ENCODE measurements at places on chromosomes 1 and 21.

GRCh38 chr1:147214325-147214724 lies 10.8 kb downstream of the FMO5 start:
- no peak for DNase-seq

- no peak for DNase-seq
These were observed 34.9 kb upstream of the RUNX3 start for GRCh38 chr1:24964811-24965570.

DNA sequence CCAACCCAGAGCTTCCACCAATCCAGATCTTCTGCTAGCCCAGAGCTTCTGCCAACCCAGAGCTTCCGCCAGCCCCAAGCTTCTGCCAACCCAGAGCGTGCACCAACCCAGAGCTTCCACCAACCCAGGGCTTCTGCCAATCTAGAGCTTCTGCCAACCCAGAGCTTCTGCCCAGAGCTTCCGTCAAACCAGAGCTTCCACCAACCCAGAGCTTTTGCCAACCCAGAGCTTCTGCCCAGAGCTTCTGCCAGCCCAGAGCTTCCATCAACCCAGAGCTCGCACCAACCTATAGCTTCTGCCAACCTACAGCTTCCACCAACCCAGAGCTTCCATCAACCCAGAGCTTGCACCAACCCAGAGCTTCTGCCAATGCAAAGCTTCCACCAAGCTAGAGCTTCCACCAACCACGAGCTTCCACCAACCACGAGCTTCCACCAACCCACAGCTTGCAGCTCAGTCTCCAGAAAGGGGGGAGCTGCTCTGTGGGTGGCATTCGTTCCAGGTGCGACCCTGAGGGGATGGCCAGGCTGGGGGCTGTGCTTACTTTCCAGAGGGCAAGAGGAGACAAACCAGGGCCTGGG lies 23.8 kb downstream of the CRYAA start:
- DNase-seq = no peak

- no peak for DNase-seq
These were observed 174.7 kb downstream of the LBR start for GRCh38 chr1:225253173-225253572.

DNA sequence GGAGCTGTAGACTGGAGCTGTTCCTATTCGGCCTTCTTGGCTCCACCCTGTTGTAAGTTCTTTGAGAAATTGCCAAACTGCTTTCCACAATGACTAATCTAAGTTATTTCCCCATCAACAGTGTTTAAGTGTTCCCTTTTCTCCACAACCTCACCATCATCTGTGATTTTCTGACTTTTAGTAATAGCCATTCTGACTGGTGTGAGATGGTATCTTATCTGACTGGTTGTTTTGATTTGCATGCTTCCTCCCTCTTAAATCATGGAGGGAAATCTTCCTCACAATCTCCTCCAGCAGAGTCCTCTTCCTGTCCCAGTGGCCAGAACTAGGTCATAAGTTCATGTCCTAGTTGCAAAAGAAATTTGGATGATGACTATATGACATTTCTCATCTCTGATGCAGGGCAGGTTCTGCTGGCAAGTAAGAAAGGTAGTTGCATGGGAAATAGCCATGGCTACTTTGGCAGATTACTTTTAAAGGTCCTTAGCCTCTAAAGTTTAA lies 294.0 kb downstream of the LRRC40 start:
- peak; percentile 5 for DNase-seq

DNA sequence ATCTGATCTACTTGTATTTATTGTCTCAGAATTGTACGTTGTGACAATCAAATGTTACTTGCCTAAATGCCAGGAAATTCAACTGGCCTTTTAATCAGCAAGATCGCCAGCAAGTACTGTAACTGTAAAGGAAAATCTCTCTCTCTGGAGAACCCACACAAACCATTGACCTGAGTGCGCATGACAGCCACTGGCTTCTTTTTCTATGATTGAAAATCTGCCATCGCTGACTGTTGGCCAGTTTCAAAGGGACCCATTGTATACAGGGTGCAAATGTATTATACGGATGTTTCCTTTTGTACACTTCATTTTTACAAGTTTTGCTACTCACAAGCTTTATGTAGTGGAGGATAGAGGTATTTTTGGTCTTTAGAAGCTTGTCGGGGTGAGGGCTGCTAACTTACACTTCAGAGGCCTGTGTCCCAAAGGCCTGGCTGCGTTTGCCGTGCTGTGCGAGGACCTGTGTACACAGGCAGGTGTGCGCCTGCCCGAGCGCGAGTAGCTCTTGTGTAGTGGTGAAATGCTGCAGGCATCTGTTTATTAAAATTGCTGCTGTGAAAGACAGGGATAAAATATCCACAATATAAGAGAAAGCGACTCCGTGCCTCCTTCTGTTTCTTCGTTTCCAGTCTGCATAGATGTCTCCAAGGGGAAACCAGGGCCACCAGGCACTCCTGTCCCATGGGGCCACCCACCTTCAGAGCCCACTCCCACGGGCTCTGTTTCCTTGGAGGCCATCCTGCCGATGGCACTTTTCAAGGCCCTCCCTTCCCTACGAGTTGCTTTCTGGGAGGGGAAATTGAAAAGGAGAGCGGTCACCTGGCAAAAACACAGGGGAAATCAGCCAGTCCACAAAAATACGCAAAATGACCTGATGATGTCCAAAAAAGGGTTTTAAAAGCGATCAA lies 25.3 kb upstream of the TRAPPC10 start:
- no peak for DNase-seq

DNA sequence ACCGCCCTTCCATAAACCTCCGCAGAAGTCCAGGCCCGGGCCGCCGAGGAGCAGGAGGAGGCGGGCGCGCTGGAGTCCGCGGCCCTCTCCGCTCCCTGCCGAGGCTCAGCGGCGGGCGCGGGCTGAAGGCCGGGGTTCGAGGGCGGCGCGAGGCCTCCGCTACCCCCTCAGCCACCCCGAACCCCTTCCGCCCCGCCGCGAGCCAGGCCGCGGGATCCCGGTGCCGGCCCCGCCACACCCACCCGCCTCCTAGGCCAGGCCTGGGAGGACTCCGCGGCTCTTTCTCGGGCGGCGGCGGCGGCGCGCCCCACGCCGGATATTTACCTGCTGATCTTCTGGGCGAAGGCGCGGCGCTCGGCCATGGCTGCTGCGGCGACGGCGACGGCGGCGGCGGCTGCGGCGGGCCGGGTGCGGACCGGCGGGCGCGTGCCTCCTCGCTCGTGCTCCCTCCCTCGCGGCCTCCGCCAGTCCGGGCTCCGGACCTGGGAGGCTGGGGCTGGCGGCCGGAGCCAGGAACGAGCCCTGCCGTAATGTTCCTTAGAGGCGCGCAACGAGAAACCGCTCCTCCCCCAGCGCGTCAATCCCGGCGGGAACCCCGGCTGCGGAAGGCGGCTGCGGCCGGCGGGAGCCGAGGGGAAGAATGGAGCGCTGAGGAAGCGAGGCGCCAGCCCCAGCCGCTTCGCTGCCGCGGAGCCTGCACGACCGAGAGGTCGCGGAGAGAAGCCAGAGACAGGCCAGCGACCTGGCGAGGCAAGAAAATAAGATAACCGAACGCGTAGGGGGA lies at the start of gene DOCK7:
DOCK7 (minus strand) TSS at position 484 of the 784 bp plus-strand sequence; CDS start at position 362, 122 bp downstream.
- DNase-seq = peak; percentile 52

DNA sequence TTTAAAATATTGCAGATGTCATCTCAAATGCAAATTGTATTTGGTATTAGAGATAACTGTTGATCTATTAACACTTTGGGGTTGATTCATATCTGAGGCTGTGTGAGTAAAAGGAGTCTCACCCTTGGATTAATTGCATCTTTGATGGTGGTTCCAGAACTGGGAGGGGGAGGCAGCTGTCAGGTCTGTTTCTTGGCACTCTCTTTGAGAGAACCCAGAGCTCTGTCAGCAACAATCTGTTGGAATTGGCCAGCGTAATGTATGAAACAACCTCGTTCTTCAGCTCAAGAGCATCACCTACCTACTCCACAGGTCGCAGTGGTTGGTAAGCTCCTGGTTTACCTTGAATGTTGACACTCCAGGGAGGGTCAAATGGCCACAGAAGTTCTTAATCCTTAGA lies 424.1 kb downstream of the CAMTA1 start:
- DNase-seq = no peak

DNA sequence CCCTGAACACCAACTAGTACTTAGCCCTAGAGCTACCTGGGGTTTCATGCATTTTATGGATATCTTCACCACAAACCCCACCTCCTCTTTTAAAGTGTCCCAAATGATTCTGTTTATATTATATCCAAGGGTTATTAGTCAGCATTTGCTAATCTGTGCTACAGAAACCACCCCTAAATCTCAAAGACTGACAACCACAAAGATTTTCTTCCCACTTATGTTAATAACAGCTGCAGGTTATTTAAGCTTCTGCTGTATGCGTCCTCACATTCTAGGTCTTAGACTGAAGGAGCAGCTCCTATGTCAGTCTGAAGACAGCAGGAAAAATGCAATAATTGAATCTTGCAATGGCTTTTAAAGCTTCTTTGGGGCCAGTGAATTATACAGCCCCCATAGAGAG lies 11.2 kb upstream of the PHC2 start:
- no peak for DNase-seq

GRCh38 chr1:54813485-54814125 lies 12.5 kb upstream of the TTC22 start:
- no peak for DNase-seq

GRCh38 chr1:171901245-171901644 lies 59.9 kb downstream of the DNM3 start:
- DNase-seq = no peak

DNA sequence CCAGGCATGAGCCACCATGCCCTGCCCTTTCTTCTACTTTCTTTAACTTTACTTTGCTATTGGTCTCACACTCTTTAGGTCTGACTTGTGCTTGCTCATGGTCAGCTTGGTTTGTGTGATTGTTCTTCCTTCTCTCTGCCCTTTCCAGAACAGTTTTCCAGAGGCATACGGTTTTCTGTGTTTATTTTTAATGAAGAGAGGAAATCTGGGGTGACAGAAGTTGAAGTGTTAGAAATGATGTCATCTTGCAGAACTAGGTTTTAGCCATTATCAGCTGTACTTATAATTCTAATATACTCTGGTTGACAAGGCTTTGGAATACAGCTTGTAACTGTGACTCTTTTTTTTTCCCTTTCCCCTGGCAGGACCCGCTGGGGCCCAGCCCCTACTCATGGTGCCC lies 14.4 kb downstream of the AGO3 start:
- DNase-seq = no peak

GRCh38 chr1:12142141-12142823 lies 24.5 kb upstream of the TNFRSF1B start:
- DNase-seq = no peak

DNA sequence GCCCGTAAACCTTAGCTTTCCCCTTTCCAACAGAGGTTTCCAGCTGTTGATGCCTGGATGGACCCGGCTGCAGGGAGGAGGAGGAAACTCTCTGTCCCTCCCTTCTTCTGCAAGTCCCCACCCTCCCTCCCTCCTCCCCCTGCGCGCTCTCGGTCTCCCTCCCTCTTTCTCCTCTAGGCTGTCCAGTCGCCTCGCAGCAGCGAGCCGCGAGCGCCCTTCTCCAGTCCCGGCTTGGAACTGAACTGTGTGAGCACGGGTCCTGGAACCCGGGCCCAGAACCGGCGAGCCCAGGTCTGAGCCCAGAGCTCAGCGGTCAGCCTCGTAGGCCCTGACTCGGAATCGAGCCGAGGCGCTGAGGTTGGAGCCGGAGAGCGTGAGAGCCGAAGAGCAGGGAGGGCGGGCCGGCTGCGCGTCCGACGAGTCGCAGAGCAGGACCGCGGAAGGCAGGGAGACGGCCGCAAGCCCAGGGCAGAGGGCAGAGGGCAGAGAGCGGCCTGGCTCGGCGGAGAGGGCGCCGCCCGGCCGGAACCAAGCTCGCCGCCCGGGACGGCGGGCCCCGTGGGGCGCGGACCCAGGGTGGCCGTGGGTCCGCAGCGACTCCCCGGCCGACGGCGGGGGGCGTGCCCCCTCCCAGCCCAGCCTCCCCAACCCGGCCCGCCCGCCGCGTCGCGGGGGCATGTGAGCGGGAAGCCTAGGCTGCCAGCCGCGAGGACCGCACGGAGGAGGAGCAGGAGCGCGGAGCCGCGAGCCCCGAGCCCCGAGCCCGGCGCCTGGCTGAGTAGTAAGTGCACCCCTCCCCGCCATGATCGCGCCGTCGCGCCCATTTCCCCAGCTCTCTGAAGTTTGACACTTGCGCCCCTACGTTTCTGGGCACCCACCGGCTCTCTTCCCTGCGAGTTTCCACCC lies at the start of gene SOX13:
SOX13 (plus strand) TSS at position 185 of the 906 bp plus-strand sequence. CDS start 39,801 bp downstream, outside the sequence.
- peak; percentile 89 for DNase-seq

DNA sequence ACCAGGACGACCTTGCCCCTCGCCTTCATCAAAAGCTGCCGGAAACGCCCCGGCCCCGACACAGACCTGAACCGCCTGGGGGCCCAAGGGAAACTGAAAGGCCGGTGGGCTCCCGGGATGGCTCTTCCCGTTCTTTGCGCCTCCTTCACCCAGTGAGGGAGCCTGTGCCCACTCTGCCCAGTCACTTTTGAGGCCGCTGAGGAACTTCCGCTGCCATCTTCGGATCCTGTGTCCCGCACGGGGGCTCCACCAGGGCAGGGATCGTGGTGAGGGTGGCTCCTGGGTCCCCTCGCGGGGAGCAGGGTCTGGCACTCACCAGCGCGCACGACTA lies 104.0 kb downstream of the PPIAL4G start:
- DNase-seq = no peak

DNA sequence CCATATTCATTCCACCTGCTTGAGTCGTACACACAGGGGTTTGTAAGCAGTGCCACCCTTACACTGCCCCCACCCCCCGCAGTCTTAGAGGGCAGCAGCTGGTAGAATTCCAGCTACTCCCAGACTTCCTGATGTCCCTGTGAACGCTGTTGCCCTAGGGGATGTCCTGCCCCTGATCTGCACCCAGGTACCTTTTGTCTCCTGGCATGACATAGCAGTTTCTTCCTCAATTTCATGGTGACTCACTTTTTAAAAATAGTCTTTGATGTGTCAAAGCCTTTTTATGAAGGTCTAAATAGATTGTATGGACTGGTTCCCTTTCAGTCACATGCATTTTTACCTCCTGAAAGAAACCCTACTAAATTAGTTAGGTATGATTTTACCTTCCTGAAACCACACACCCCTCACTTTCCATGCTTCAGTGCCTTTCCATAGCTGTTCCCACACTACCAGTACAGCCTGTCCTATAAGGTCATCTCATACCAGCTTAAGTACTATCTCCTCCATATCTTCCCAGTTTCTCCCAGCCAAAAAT lies 76.4 kb downstream of the ST3GAL3 start:
- peak; percentile 21 for DNase-seq

DNA sequence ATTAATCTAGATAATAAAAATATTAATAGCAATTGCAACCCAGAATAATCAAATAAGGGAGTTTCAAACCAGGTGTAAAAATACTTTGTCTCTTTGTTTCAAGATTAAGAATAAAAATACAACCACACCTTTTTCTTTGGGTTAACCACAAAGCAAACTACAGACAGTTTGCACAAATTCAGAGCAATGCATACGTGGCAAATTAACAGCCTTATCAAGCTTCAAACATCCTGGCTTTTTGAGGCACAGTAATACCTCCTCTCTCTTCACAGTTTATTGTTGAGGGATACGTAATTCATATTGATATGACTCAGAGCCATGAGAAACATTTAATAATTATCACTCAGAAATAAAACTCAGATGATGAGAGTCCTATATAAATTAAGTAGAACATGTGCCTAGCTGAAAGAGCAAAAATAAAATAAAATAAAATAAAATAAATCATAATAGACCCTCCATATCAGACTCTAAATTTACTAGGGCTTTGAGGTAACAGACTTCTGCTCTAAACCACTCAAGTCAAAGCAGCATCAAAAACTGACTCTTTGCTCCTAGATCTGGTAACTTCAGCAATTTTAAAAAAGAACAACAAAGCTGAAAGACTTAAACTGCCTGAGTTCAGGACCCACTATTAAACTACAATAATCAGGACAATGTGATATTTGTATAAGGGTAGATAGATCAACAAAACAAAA lies 11.4 kb downstream of the EDEM3 start:
- no peak for DNase-seq
